SK-MEL-5 (cell line): ENCODE measurements at places on chromosomes 2 and 18. TPM values are rescaled to one million over a fixed set of nuclear protein-coding genes. Genes with fewer than 3 reads are reported as not detected.
A peak's percentile ranks its signal among the peaks of the same experiment; 100 is the strongest.

GRCh38 chr2:221981912-221982470 is 316.8 kb downstream of the PAX3 start:
- DNase-seq, result no peak

DNA sequence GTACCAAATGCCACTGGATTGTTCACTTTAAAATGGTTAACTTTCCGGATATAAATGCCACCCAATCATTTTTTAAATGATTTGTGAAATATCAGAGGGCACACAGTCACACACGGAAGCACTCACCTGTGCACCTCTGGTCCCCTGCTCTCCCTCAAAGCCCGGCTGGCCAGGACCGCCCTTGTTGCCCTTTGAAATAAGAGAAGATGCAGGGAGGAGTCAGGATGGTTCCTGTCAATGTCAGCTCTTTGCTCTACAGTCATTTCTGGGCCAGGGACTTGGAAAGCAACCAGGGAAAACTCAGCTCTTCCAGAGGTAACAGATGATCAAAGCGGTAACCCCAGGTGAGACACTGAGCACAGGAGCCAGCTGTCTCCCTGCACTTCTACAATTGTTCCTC is 60.7 kb downstream of the COL6A3 start:
- no peak for DNase-seq

- no peak for DNase-seq
Measured at GRCh38 chr2:36516136-36516870, 81.7 kb downstream of the FEZ2 start.

GRCh38 chr2:152448606-152449005 is 113.6 kb downstream of the FMNL2 start:
- no peak for DNase-seq

GRCh38 chr2:200089040-200089755 is 133.8 kb downstream of the MAIP1 start:
- no peak for DNase-seq

DNA sequence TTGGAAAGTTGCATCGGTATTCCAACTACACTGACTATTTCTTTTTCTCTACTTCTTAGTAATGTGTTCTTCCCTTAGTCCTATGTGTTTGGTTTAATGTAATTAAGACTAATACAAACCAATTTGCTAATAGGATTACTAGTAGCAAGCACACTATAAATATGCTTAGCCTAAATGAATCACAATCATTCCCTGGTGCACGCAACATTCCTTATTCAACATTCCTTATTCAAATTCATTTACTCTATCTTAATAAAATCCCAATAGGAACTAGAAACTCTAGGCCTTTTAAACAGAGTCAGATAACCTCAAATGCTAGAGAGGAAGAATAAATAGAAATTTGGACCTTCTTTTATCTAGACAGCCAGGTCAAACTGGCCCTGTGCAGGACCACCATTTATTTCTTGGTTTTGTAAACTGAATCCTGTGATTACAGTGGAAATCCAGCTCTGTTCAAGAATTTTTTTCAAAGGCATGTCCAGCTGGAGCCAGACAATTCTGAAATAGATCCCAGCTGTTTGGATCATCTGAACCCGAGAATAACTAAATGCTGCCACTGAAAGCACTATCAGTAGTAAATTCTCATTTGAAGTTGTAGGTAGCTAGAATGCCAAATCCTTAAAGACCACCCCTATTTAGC is 103.1 kb downstream of the PPP1R1C start:
- DNase-seq, result no peak

DNA sequence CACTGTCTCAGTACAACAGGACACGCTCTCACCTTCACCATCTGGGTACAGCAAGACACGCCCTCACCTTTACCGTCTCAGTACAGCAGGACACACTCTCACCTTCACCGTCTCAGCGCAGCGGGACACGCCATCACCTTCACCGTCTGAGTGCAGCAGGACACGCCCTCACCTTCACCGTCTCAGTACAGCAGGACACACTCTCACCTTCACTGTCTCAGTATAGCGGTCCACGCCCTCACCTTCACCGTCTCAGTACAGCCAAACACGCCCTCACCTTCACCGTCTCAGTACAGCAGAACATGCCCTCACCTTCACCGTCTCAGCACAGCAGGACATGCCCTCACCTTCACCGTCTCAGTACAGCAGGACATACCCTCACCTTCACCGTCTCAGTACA is 109.9 kb upstream of the CTDP1 start:
- DNase-seq, result no peak

DNA sequence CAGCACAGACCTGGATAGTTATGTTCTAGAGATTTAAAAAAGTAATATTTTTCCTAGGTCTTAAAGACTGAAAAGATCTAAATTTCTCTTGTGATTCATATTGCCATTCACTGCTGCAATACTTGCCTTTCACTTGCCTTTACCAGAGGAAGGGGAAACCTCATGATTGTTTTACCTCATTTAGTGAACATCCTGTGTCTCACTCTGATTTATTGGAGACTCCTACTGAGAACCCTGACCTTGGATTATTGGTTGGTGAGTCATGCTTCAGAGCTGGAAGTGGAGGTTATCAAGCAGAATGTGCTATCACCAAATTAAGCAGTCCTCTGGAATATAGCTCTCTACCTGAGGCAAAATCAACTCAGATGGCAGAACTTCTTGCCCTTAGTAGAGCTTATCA is 500.5 kb downstream of the TSN start:
- DNase-seq, result no peak

DNA sequence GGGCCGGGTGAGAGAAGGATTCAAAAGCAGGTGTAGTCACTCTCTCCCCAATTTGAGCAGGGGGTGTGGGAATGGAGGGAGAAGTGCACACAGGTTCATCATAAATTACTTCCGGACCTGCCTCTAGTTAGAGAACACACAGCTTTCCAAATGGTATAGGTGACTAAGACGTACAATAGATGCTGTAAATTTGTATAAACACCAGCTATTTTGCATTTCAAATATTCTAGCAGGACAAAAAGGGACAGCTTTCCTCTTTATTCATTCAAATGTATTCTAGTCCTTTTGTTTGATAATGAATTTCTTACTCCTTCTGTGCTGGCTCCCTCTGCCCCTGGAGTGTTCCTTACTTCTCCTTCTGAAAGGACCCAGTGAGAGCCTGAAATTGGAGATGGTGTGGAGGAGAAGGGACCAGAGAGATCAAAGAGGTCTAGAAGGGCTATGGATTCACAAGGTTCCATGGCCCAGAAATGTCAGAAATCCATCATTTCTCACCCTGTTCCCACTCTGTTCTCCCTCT is 53.2 kb upstream of the SH3BP4 start:
- DNase-seq, result no peak

DNA sequence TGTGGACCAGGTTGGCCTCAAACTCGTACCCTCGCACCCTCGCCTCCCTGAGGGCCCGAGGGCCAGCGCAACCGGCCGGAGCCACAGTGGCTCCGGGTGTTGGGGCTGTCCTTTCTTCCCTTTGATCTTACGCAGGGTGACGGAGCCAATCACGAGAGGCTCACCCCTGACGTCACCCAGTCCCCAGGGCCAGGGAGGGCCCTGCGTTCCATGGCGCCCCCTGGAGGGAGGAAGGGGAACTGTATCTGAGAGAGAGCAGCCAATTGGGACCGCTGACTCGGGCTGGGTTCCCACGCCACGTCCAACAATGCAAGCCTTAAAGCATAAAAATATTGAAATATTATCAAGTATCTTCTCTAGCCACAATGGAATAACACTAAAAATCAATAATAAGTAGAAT is 432.8 kb upstream of the LRRTM4 start:
- DNase-seq, result peak; percentile 20

Gene NCKAP5
- total RNA-seq, result 8.5 and 14.2 TPM in 2 replicates

Gene POTEE
- total RNA-seq, result not detected in 2 replicates

Gene TXNDC2
- total RNA-seq, result not detected in 2 replicates

Gene GKN1
- not detected in 2 replicates for total RNA-seq

Gene PLEK
- not detected in 2 replicates for total RNA-seq

Gene KATNAL2
- 9.5 and 10.0 TPM in 2 replicates for total RNA-seq

Gene CD8B2
- total RNA-seq, result not detected in 2 replicates

Gene MEP1B
- not detected in 2 replicates for total RNA-seq
